ENCODE measurements at places on chromosomes 4 and X.

- DNase-seq, result no peak
Observed at GRCh38 chr4:105474099-105474518, 247 bp upstream of the PPA2 start.

DNA sequence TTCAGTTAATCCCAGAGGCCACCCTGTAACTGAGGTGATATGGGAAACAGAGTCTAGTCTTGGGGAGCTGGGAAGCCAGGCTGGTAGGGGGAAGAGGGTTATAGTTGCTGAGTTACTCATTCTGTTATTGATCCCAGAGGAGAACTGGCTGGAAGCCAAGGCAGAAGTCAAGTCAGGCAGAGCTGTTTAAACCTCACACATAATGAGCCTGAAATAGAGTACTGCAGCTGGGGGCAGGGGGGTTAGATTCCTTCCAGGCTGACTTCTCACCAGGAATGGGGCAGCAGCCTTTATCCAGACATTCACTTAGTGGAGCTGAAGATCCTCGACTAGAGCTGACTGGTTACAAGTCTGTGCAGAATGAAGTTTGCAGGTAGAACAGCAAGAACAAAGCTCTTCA is 144.9 kb downstream of the C4orf33 start:
- DNase-seq, result no peak

DNA sequence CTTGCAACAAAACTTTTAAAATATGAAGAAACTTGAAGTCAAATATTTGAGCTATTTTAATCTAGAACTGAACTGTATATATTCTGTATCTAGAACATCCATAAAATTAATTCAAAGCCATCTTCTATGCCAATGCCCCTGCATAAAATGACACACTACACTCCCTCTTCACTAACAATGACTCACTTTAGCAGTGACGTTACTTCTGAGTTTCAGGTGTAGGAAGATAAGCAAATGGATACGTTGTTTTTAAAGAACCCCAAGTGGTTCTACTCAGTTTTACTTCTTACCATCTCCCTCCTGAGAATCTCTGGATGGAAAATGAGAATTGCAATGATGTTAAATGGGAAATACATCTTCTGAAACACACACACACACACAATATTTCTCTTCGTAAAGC is 45.2 kb downstream of the CXXC4 start:
- DNase-seq, result no peak

DNA sequence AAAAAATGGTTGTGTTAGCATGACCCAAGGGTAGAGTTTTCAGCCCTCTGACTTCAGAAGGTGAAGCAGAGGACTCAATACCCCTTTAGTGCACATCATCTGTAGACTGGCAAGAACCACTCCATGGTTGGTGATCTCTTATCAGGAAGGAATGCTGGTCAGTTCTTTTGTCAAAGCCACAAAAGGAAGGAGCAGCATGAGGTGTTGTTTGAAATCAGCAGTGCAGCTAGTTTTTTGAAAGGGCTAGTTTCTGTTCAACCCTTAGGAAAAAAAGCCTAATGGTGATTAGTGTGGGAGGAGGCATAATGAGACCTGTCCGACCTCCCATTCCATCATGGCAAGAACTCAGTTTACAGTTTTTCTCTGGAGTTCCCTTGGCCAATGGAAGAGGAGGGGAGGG is 362.0 kb upstream of the CT83 start:
- no peak for DNase-seq

DNA sequence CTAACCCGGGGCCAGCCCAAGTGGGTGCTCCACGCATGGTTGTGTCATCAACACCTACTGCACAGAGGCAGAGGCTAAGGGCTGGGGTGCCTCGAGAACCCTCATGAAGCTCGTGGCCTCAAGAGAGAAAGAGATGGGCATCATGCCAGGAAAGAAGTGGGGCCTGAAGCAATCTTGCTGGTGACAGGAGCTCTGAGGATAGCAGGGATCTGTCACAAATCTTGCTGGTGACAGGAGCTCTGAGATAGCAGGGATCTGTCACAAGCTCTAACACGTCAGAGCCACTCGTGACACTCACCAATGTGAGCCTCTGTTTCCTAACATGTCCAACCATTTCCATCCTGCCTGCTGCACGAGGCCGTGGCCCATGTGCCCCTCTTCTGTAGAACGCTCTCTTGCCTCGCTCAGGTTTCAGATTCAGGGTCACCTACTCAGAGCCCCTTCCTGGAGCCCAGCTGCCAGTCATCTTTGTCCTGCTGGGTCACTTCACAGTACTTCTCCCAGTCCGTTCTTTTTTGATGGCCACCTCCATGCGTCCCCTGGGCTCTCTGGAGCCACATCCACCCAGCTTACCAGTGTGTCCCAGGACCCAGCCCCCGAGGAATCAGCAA is 21.1 kb downstream of the PNMA6E start:
- no peak for DNase-seq

DNA sequence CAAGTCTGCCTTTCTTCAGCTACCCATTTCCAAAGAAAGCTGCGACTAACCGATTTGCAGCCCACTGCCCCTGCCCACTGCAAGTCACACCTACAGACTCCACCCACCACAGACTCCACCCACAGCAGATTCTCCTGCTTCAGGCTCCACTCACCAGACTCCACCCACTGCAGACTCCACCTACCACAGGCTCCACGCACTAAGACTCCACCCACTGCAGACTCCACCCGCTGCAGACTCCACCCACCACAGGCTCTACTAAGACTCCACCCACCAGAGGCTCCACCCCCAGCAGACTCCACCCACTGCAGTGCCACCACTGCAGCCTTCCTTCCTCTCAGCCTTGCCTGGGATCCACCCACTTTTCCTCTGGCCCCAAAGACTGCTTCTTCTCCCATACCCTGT is 41.3 kb downstream of the ABLIM2 start:
- no peak for DNase-seq

- DNase-seq, result no peak
Observed at GRCh38 chrX:150879855-150880807, 18.3 kb downstream of the CD99L2 start.

DNA sequence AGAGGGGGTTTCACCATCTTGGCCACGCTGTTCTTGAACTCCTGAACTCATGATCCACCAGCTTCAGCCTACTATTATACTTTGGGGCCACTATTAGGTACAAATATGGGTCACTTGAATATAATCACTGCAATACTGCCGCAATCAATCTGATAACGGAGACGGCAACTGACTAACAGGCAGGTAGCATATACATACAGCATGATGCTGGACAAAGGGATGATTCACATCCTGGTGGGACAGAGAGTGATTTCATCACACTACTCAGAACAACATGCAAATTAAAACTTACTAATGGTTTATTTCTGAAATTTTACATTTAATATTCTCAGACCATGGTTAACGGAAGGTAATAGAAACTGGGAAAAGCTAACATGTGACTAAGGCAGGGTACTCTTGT is 10.9 kb downstream of the LRBA start:
- no peak for DNase-seq

DNA sequence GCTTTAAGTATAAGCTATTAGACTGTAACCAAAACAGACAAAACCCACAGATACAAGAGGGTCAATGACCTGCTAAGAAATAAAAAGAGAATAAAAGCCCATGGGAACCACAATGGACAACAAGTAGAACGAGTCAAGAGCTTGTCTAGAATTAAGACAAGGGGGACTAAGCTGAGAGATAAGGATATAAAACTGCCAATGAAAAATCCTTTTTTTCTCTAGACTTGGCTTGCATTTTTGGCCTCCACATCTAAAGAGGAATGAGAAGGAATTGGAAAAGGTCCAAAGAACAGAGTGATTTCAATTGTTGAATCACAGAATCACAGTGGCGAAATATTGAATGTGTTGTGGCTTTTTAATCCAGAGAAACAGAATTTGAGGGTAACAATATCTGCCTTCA is 135.7 kb downstream of the QDPR start:
- DNase-seq, result no peak

DNA sequence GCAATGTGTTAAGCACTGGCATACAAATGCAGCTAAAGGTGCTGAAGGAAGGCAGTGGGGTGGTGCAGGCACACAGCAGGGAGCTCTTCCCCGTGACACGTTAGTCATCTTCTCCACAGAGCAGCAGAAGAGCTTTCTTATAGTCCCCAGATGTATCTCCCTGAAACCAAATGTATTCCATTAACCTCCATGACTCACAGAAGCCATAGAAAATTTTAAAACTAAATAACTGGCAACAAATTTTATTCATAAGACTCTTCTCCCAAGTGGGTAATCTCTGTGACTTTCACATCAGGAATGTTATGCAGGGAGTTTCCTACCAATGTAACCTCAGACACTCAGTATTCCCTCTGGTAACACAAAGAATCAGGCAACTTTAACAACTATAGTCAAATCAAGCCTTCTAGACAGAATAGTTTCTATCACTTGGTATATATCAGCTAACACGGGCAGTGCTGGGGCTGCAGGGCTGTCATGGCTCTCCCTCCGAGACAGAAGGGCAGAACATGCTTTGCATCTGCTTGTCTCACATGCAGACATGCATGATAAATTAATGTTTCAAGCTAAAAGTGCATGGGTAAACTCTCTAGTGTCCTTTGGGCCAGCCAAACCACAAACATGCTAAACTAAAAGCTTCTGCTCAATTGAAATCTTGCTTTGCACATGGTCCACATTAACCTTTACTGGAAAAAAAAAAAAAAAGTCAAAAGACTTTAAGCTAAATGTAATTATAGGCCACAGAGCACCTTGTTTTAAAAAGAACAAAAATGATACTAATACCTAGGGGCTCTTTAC is 28.2 kb downstream of the ANXA5 start:
- DNase-seq, result no peak

DNA sequence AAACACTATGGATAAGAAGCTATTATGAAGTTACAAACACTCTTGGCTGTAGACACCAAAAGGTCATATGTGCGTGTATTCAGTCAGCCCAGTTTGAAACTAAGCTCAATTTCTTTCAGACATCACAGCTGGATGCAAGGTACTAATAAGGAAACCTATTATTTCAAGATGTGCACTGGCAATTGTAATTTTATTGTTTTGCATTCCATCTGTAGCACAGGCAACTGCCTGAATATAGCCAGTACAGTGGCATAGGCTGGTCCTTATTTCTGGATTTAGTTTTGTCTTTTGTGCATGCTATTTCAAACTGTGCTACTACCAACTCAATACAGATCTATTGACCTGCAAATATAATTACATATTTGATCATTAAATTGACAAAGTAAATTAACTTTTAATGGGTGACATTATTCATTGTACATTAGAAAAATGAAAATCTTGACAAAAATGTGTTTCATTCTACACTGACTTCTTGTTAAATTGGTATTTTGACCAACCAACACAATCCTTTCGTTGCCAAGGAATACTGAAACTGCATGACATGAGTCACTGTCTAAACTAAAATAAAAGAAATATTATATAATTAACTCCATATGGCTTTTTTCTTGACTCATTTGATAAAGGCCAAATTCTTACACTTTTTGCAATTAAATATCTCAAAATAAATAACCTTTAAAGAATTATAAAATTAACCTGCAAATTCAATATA is 594.3 kb upstream of the ADGRL3 start:
- no peak for DNase-seq

DNA sequence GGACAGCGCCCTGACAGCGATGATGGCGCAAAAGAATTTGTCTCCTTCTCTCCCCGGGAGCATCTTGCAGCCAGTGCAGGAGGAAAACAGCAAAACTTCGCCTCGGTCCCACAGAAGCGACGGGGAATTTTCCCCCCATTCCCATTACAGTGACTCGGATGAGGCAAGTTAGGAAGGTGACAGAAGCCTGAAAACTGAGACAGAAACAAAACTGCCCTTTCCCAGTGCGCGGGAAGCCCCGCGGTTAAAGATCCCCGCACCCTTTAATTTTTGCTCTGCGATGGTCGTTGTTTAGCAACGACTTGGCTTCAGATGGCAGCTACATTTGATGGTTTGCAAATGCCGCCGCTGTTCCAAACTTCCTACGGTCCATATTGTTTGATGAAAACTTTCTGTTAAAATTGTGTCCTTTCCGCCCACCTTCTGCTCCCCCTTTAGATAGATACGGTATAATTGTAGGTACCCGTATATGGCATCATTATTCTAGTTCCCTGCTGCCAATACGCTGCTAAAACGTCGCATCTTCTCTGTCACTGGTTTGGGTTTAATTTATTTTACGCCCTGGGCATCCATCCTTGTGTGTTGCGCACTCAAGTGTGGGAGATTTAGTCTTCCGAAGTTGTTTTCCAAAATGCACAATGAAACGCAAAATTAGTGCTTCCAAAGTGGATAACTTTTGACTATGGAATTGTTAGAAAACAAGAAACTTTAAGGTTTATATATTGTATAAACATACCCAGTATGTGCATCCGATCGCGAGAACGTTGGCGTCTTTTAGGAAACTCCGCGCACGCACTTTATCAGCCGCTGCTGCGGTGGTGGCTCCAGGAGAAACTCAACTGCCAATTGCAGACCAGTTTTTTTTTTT is 1.5 kb downstream of the ATOH1 start:
- DNase-seq, result no peak

DNA sequence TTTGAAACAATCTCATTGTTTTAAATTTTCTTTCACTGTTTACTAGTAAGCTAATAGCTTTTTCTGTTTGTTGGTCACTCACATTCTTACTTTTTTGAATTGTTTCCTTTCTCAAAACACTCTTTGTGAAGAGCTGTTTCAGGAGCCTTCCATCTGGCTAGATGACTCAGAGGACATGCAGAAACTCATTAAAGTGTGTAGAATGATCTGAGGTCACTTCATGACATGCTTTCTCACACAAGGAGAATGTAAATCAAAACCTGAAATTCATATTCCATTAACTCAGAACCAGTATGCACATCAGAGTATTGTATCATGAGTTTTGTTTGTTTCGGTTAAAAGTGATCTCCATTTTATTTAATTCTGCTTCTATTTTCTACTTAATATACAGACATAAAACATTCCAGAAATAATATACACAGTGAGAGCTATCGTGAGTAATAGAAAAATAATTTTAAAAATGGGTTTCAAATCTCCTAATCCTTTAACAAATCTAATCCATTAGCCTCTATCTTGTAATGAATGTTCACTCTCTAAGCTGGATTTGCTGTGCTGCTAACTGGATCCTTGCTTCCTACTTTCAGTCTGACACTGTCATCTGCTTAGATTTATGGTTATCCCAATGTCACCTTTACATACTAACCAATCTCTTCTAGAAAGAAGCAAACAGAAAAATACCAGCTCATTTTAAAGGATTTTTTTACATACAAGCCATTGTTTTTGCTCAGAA is 449.6 kb downstream of the FSTL5 start:
- no peak for DNase-seq

GRCh38 chr4:13309751-13310150 is 174.4 kb downstream of the RAB28 start:
- no peak for DNase-seq

DNA sequence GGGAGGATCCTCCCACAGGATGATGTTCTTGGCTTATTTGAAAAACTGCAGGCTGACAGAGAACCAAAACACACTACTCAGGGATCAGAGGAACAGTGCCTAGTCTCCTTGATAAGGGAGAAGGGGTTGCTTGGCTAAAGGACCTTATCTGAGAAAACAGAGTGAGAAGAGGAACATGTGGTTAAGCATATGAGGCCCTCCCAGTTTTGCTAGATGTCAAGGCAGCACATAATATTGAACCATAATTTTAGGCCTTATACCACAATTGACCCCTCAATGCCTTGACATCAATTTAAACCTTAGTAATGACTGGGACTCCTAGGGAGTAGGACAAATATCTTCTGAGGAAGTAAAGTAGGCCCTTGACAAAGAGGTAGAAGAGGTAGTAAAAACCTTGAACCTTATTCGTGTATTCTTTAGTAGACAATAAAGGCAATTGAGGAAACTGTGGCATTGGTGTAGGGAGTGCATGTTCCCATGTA is 79.3 kb downstream of the TEX13C start:
- no peak for DNase-seq

Measured in stimulated activated CD8-positive, alpha-beta memory T cell treated with anti-CD3 and anti-CD28 coated beads, Interleukin-12 subunit alpha, Interleukin-12 subunit beta, amount 100 ng/mL, for 4 hours (primary cell).